ENCODE measurements at places on chromosomes 1 and 21. TPM values are rescaled to one million over a fixed set of nuclear protein-coding genes. Genes with fewer than 3 reads are reported as not detected.

Gene ZNF683
- not detected for total RNA-seq

Gene GJA5
- 2.9 TPM for total RNA-seq

Gene HEYL
- 0.30 TPM for total RNA-seq

Gene SPRR3
- total RNA-seq = not detected
